Pancreas (tissue), 10 donors: ENCODE measurements at places on chromosomes 11 and 22.

DNA sequence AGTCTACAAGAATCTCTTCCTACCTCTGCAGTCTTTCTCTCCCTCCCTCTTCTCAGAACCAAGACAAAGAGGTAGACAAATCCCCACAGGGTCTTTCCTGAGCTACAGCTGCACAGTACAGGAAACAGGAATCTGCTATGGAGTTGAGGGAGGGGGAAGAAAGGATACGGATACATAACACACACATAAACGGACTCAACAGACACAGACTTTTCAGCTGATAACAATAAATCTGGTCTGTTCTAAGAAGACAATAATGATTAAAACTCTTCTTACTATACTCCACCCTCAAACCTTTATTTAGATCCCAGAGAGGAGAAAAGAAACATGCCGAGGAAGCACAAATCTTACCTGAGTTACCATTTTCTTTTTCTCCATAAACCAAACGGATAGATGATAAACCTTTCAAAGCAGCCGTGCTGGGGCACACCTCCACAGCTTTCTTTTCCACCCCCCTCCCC lies 122.2 kb downstream of the APOL5 start:
- no peak for DNase-seq

DNA sequence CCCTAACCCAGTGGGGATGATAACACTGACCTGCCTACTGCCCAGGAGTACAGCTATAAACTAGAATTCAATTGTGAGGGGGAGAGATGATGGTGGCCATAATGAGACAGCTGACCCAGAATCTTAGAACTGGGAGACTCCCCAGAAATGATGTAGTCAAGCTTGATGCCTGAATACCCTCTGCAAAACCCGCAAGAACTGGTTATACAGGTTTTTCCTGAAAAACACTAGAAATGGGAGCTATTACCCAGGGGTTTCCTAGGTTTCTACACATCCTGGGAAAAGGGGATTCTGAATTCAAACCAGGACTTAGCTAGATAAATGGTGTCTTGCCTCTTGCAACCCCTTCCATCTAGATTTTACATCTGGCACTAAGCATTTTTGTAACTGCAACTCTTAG lies 113.8 kb upstream of the NARS2 start:
- no peak for DNase-seq

- no peak for DNase-seq
Measured at GRCh38 chr11:118536726-118537125, 5.7 kb downstream of the TMEM25 start.

DNA sequence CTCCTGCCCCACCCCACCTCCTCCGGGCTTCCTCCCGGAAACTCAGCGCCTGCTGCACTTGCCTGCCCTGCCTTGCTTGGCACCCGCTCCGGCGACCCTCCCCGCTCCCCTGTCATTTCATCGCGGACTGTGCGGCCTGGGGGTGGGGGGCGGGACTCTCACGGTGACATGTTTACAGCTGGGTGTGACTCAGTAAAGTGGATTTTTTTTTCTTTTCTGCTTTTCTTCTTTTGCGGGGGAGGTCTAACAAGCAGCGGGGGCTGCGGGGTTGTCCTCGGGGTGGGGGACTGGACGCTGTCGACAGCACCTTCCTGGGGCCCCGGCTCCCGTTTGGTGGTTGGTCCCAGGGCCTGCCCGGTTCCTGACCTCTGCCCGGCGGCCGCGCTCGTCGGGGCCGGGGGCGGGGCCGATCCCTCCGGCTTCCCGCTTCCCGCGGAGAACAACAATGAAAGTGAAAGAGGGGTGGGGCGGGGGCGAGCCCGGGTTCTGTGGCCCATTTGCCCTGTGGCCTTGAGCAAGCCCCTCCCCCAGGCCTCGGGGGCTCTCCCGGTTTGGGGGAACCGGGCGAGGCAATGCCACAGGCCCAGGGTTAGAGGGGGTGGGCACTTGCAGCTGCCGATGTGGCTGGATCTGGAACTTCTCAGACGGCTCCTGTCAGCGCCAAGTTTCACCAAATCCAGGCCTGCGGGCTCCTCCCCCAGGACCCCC lies 975 bp upstream of the MDK start:
- DNase-seq, result peak; percentile 85
